ENCODE measurements at places on chromosomes 3 and 15.

- DNase-seq = no peak
Measured at GRCh38 chr3:61463191-61463590, 98.2 kb upstream of the PTPRG start.

- DNase-seq = no peak
Measured at GRCh38 chr15:62927836-62928235, 114.7 kb upstream of the TPM1 start.

GRCh38 chr3:193502871-193503270, 51.8 kb downstream of the ATP13A4 start:
- no peak for DNase-seq

GRCh38 chr3:141746962-141747361, 8.9 kb downstream of the RNF7 start:
- no peak for DNase-seq

- DNase-seq = no peak
Measured at GRCh38 chr3:55180161-55180560, 252.3 kb upstream of the LRTM1 start.
